ENCODE measurements at places on chromosomes 5 and 9.

DNA sequence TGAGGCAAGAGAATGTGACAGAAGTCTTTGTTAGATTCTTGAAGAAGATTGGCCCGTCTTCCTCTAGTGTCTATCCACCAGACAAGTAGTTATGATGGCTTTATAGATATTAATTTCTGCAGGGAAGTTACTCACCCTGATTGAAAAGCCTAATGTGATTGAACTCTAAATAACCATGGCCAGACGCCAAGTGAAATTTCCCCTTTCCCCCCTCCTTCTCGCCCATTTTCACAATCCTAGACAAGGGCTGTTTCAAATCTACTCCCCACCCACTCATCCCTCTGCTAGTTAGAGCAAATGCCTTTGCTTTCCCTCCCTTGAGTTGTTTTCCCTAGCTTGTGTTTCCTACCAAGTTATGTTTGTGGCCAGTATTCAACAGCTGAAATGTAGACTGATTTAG lies 182.5 kb downstream of the TMEM167A start:
- DNase-seq = no peak

GRCh38 chr5:18325431-18325830 lies 691.2 kb downstream of the TAF11L14 start:
- DNase-seq = no peak

DNA sequence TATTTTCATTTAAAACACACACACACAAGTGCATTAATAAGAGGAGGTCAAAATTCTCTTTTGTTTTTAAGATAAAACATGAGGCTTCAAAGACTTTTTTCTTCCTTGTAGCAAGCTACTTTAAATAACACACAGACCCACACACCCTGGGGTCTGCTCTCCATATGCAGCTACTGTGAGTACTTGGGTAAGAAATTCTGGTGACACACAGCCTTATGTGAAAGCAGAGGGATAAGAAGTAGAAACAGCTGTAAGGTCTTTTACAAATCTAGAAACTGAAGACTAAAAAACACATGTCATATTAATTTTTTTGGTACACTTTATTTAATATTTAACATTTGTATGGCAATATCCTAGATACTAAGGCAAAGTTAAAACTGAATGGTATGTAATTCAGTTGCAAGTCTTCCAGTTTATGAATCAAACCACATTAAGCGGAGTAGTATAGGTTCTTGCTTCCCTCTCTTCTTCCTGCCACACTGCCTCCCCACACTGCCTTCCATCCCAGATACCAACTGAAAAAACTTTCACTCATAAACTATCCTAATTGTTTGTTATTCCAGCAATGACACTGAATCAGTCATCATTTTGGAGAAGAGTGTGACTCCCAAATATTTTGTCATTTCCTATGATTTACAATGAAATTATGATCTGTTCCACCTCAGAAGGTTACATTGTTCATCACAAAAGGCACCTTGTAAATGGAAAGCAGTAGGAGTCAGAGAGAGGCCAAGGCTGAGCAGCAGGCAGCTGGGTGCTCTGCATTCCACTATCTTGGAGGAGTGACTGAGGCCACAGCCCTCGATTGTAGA lies 92.0 kb downstream of the PLCXD3 start:
- DNase-seq = no peak

GRCh38 chr5:89187883-89188465 lies 305.0 kb upstream of the MEF2C start:
- DNase-seq = no peak

GRCh38 chr9:71609448-71609830 lies 158.9 kb downstream of the CEMIP2 start:
- no peak for DNase-seq

- DNase-seq = no peak
Observed at GRCh38 chr9:131530546-131530919, 530 bp downstream of the UCK1 start.

DNA sequence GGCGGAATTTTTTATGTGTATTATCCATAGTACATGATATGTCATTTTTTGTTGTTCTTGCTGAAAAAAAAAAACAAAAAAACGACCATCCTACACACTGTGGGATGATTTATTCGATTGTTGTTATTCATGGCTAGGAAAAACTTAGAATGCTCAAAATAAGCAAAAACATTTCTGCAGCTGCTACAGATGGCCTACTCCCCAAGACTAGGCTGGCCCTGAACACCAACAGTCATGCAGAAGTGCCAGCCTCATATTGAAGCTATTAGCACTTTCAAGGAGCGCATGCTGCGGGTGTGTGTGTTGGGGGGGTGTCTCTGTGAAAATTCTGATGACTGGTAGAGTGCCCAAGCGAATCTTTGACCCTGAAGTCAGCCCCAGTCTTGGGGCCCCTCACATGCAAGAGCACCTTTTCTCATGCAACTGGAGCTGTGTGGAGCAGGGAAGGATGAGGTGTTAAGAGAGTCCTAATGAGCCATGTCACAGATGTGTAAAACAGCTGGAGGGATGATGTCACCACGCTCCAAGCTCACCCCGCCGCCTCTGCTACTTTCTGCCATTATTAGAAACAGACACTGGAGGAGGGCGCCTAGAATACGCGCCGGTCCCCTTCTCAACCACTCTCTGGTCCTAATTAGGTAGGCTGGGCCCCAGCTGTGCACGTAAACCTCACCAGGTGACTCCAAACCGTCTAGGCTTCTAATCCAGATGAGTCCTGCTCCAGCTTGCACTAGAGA lies 61.0 kb upstream of the SMIM23 start:
- DNase-seq = no peak

DNA sequence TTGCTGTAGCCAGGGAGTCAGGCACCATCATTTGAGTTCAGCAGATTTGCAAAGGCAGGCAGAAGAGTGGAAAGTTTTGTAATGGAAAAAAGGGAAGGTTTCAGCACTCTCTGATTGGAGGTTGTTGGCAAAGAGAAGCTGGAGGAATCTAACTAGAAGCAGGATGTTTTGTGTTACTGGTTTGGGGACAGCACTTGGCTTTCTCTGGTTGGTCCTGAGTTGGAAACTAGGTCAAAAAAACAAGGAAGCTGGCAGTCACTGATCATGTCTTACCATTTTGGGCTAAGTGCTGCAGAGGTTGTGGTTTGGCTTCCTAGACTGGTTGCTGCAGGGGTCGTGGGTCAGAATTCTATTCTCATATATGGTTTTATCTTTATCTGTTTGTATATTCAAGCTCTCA lies 189.8 kb downstream of the DRD1 start:
- no peak for DNase-seq

DNA sequence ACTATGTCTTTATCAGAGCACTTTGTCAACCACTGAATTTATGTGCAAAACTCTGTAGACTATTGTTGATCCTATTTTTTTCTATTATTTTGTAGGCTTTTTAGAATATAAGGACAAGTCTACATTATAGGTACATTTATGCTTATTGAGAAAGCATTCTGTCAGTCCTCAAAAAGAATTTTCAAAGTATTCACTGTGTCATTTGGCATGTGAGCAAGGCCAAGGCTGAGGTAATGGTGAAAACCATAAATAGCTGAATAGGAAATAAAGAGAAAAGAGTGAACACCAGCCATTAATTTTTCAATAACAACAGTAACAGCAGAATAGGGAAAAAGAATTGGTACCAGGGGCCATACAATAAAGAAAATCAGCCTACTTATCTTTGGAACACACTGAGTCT lies 21.0 kb downstream of the SKIC3 start:
- no peak for DNase-seq

DNA sequence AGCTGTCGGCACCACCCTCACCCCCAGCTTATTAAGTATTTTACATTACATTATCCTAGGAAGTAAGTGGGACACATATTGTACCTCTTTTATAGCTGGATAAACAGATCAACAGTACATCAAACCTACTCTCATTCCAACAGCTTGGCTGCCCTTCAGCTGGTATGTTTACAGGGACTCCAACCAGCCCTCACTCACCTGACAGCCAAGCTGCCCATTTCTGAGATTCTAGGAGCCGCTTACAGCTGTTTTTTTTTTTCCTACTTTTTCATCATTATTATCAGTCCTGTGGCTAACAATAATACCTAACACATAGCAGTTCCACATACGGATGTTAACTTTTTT lies 13.4 kb upstream of the CREBRF start:
- no peak for DNase-seq

DNA sequence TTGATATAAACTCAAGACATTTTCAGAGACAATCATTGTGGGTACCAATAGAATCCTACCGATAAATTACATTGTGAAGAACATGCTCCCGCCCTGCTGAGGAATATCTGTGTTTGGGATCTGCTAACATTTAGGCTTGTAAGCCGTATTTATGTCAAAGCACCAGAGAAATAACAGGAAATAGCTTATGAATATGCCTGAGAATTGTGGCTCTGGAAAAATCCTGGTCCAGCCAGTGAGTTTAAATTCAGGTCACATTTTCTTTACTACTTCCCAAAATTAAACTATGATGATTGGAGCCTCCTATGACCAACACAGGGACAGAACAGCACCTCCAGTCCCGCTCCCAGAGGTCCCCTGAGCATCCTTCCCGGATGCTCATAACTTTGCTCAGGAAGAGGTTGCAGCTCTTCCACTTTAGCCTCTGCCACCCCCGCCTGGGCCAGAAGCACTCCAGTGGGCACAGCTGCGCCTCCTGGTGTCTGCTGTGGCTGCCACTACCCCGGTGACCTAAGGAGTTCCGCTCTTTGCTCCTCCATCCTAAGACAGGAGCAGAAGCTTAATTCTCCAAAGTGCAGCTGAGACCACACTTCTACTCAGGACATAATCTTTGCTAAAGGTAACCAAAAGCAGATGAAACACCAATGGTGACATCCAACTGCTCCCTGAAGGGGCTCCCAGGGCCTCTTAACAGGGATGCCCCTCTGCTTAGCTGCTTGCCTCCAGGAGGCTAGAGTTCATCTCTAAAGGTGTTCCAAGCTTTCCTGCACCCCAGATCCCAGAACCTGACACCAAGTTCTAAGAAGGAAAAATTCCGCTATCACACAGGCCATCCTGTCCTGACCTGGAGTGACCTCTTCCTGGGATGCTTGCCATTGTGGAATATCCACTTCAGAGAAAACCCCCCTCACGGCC lies 58.8 kb downstream of the SLC1A1 start:
- no peak for DNase-seq

GRCh38 chr5:156552855-156553358 lies 225.9 kb downstream of the SGCD start:
- no peak for DNase-seq

DNA sequence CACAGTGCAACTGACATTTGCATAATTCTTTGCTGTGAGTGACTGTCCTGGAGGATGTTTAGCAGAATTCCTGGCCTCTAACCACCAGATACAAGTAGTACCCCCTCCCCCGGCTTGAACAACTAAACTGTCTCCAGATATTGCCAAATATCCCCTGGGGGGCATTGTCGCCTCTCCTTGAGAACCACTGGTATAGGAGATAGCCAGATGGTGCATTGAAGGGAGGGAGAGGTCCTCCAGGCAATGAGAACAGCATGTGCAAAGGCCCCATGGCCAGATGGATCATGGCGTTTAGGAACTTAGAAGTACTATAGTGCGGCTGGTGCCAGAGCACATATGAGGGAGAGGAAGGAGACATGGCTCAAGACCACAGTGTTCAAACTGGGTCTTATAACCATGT lies 18.9 kb upstream of the ORM1 start:
- no peak for DNase-seq

DNA sequence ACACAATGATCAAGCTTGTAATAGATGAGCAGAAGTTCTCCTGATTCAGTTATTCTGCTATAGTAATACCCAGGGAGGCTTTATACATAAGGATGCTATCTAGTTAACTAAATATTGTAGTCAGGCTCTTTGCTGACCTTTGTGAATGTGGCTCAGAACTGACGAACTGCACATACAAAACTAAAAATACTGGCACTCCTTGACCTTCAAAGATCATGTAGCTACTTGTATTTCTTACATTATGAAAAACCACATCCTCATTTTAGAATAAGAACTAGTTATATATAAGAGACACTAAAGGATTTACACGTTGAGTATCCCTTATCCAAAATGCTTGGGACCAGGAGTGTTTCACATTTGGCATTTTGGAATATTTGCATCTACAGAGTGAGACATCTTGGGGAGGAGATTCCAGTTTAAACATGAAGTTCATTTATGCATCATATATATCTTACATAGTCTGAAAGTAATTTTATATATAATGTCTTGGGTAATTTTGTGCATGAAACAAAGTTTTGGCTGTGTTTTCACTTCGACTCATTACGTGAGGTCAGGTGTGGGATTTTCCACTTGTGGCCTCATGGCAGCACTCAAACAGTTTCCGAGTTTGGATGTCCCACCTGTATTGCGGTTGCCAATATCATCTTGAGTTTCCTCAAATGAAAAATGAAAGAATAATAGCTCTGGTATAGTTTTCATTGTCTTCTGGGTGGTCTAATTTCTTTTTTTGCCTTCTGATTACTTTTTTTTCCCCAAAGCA lies 58.4 kb upstream of the FBXL7 start:
- no peak for DNase-seq

DNA sequence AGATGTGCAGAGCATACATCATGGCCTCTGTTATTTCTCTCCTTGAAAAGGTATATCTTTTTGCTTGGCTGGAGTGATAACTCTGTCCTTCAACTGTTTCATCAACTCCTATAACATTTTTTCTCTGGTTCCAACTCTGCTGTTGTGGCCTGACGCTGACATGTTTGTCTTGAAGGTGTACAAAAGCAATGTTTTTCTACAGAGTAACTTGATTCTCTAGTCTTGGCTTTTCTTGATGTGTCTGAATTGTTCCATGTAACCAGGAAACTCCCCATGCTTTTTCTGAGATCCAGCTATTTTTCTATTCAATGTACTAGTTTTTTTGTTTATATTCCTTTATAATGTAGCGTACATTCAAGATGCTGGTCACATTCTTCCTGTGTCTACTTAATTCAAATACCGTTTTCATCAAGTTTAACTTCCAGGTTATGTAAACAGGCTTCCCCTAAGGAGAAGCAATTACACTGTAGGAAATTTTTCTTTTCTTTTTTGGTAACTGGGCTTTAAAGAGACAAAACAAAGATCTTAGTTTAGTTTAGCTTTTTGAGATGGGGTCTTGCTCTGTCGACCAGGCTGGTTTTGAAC lies 6.7 kb upstream of the CPLANE1 start:
- DNase-seq = no peak

- DNase-seq = no peak
Observed at GRCh38 chr5:173577817-173578216, 38.6 kb downstream of the BOD1 start.

GRCh38 chr5:54909911-54910870 lies 75.2 kb downstream of the ESM1 start:
- DNase-seq = no peak

GRCh38 chr9:136250676-136251075 lies 5.1 kb upstream of the QSOX2 start:
- DNase-seq = no peak

GRCh38 chr5:73908846-73909245 lies 282.9 kb downstream of the ARHGEF28 start:
- no peak for DNase-seq

GRCh38 chr5:177496727-177497291 lies 595 bp downstream of the PDLIM7 start:
- no peak for DNase-seq

DNA sequence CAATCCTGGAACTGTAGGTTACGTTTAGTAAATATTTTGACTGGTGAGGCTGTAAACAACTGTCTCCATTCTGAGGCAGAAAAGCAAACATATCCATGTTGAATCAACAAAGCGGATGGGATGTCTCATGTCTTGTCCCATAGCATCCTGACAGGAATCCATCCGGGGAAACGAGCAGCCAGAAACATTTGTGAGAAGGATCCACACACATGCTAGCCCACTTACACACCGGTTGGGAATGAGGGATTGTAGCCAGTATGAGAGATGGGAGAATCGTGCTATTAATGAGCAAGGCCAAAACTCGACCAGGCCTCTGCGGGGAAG lies 117.5 kb downstream of the FSTL4 start:
- no peak for DNase-seq

GRCh38 chr5:73654819-73655318 lies 28.9 kb downstream of the ARHGEF28 start:
- DNase-seq = no peak

- DNase-seq = no peak
Observed at GRCh38 chr9:33320568-33321261, 30.4 kb downstream of the NFX1 start.

Data from Panc1 (cell line).